ENCODE measurements at places on chromosomes 1 and 21. TPM values are rescaled to one million over a fixed set of nuclear protein-coding genes. Genes with fewer than 3 reads are reported as not detected.

Gene AKR7A3
- 0.91 TPM for total RNA-seq

Gene FAM163A
- not detected for total RNA-seq

Gene MARK1
- total RNA-seq = 1.2 TPM

Gene OR2AK2
- total RNA-seq = not detected

Gene IGFN1
- not detected for total RNA-seq

Gene KPRP
- not detected for total RNA-seq

Gene HPDL
- total RNA-seq = not detected

Gene KCNJ9
- total RNA-seq = not detected

Gene SPRR4
- total RNA-seq = not detected

Gene COL8A2
- total RNA-seq = 17.5 TPM

Gene CFAP45
- total RNA-seq = 9.1 TPM

Gene MIXL1
- not detected for total RNA-seq

Gene VASH2
- 3.1 TPM for total RNA-seq

Gene ITLN2
- 21.4 TPM for total RNA-seq

Gene PGBD5
- 5.0 TPM for total RNA-seq

Gene VANGL2
- 4.8 TPM for total RNA-seq

DNA sequence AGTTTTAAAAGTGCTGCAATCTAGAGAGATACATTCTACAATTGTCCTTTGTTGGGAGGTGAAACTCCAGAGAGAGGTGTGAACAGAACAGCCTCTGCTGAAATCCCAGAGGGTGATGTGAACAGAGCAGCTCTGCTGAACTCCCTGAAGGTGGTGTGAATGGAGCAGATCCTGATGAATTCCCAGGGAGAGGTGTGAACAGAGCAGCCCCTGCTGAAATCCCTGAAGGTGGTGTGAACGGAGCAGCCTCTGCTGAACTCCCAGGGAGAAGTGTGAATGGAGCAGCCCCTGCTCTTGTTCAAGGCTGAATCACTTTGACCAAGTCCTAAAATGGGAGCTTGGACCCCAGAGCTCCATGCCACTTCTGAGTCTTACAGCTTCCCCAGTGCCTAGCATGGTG is 94.7 kb downstream of the LACTBL1 start:
- DNase-seq = no peak

DNA sequence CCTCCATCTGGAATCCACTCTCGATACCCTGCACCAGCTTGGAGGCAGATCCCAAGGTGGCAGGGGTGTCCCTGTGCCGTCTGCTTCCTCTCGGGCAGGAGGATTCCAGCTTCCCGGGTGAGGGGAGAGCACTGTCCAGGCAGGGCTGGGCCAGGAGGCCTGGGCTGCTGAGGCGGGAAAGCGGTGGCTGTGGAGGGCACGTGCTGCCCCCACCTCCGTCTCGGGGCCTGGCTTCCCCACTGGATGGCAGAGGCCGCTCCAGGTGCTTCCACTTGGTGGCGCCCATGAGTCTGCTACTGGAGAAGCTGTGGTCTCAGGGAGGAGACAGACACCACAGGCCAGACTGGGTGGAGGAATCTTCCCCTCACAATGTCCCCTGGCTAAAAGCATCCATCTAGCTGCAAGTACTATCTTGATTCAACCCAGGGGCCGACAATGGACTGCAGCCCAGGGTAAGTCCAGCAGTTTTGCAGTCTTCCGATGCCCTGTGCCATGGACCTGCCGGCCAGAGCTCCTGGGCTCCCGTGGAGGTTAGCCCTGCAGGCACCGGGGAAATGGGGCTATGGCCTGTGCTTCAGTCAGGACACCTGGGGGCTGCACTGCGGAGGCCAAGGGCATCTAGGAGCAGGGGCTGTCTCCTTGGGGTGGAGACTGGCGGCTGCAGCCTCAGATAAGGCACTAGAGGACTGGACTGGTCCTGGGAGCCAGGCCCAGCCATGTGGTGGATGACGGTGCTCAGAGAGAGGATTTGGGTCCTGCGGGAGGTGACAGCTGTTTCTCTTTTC is 41.3 kb upstream of the EIF4G3 start:
- DNase-seq = no peak

DNA sequence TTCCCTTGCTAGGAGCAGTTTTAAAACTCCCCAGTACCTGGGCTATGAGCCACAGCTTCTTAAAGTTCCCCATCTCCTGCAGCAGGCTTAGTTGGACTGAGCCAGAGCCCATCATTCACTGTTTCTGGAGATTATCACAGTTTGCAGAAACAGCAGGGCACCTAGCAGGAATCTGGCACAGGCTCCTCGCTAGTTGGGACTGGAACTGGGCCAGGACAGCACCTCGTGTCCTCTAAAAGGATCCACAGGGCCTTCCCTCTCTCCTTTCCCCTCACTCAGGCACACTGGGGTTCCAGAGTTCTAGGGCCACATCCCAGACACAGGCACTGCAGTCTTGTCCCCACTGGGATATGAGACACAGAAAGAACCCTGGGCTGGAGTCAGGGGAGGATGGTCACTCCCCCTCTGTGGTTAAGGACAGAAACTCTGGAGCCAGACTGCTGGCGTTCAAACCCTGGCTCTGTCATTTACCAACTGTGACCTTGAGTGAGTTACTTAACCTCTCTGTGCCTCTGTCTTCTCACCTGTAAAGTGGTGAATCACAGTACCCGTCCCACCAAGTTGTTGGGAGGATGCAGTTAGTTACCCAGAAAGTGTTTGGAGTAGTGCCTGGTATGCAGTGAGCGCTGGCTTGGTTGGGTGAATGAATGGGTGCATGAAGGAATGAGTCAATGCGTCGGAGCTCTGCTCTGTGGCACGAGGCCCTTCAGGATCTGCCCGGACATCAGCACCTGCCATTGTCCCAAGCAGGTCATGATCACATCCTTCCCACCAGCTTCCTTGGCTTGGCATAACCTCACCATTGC is 18.8 kb upstream of the ECE1 start:
- no peak for DNase-seq

GRCh38 chr1:223364685-223365382 is 858 bp upstream of the SUSD4 start:
- peak; percentile 82 for DNase-seq

GRCh38 chr1:91777196-91777595 is 108.8 kb downstream of the TGFBR3 start:
- DNase-seq = no peak

- DNase-seq = no peak
These were observed 16.0 kb upstream of the ZFYVE9 start for GRCh38 chr1:52125736-52126359.

DNA sequence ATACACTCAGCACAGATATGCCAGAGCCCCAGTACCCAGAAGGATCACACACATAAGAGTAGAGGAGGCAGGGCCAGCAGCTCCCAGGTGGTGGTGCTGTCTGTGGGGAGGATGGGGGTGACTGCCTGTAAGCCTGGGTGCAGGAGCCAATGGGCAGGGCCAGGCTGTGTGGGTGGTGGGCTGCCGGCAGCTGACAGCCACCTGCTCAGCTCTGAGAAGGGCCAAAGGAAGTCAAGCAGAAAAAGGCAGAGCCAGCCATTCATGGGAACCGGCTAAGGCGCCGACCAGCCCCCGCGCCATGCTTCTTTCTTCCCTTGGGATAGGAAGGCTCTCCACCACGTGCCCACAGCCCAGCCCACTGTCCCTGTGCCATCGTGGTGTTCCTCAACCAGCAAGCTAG is 14.1 kb downstream of the PIK3C2B start:
- DNase-seq = no peak

DNA sequence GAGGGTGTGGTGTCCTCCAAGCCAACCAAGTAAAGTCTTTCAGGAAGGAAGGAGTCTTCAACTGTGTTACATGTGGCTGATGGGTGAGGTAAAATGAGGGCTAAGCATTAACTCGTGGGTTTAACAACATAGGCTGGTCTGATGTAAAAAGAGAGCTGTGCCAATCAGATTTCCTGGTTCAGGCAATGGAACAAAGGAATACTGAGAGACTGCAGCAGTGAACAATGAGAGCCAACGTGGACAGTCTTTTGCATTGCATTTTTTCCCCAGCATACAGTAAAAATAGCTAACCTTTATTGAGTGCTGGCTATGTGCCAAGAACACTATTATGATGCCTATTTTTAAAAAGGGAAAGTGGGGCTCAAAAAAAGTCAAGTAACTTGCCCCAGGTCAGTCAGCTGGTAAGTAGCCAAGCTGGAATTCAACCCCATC is 31.1 kb downstream of the DLGAP3 start:
- no peak for DNase-seq

DNA sequence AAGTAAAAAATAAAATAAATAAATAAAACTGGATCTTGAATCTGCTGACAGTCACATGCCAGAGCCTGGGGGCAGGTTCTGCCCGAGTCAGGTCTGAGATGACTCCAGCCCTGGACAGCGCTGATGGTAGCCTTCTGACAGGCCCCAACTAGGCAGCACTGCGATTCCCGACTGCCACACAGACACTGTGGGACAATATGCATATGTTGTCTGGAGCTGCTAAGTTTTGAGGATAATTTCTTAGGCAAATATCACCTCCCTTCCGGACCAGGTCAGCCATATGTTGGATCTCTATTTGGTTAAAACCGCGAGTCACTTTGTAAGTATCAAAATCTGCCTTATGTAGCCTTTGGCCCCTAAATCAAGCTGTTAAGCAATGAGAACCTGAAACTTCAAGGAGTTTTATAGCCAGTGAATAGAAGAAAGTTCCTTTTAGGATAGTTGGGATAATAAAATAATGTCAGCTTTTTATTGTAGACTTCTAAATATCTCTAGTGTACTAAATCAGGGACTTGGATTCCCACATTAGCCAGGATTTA is 20.8 kb upstream of the TRIM17 start:
- no peak for DNase-seq

GRCh38 chr1:55337801-55338447 is 122.8 kb upstream of the USP24 start:
- no peak for DNase-seq

DNA sequence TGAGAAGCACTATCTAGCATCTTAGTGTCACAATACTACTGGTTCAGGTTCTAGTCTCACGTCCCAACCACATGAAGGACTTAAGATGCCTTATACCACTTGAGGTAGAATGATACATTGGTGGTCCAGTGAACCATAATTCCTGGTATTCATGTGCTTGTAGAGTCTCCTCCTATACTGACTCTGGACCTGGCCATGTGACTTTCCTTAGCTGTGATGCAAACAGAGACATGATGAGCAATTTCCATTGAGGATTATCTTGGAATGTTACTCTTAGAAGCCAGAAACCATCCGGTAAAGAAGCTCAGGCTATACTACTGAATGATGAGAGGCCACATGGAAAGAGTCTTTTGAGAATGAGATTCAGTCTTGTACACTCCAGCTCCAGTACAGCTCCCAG is 105.7 kb downstream of the NME7 start:
- no peak for DNase-seq

- DNase-seq = no peak
These were observed 62.7 kb upstream of the BCL10 start for GRCh38 chr1:85339089-85339488.

GRCh38 chr1:200588698-200589097 is 31.9 kb downstream of the KIF14 start:
- no peak for DNase-seq

DNA sequence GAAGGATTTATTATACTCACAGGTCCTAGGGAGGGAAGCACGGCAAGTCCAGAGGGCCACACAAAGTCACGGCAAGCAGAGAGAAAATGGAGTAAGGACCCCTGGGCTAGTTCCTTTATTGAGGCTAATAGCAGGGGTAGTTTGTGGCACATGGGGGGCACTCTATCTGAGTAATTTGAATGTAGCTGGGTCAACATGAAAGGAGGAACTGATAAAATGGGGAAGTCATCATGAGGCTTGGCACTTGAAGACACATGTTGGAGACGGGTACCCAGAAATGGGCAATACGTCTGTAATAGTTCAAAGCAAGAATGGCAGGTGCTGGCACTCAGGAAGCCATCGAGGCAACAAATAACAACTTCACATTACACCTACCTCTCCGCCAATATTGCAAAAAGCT is 1136.4 kb downstream of the MRPL39 start:
- no peak for DNase-seq

DNA sequence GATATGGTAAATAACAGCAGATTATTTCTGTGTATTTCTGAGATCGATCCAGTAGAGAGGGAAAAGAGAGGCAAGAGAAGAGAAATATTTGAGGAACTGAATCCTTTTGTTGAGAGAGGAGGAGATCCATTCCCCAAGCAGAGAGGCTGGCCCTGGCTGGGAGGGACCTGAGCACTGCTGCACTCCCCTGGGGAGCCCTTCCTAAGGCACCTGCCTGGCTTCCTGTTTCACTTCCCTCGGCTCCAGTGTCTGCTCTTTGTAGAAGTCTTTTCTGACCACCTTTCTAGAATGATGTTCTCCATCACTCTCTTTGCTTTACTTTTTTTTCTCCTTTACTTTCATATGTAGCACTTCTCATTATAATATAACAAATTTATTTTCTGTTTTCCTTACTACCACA is 42.3 kb upstream of the SLC6A9 start:
- DNase-seq = no peak

DNA sequence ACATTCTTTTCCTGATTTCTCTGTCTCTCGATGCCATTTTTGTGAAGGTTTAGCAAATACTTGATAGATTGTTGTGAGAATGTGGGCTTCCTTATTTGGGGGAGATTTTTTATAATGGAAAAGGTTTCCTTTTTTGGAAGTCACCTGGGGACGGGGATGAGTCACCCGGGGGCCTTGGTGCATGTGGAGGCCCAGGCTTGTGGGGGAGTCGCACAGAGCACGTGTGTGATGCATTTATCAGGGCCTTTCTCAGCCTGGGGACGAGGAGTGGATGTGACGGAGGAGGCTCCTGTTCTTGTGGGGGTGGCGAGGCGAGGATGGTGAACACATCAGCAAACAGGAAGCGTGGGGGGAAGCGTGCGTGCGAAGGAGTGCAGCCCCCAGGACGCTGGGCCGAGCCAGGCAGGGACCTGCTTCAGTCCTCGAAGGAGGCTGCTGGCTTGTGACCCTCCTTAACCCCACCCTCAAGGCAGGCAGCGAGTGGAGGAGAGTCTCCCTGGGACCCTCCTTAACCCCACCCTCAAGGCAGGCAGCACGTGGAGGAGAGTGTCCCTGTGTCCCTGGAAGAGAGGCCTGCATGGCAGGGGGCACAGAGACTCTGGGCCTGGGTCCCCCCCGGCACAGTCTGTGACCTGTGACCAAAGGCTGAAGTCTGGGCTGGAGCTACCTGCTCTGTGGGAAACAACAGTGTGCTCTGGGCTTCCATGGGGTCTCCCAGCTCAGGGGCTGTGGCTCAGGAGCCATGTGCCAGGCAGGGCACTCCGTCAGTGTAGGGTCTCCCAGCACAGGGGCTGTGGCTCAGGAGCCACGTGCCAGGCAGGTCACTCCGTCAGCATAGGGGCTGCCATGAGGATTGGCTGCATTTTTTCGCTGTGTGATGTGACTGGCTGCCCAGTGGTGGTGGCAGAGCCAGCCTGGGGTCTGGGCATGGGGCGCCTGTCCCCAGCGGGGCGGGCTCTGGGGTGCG is 57.2 kb downstream of the AGPAT3 start:
- no peak for DNase-seq

DNA sequence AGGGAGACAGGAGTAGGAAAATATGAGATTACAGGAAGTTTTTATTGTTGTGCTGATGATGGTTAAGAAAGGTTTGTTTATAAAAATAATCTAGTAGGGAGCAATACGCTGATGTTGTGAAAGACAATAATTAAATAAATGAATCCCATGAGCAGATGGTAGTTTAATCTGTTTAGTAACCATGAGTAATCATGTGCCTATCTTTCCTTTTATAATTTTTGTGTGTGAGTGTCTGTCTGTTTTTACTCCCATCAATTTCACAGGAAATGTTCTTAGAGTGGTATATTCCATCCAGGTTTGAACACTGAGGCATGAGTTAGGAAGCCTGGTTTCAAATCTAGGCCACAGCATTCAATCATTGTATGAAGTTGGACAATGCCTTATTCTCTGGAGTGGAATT is 180.5 kb downstream of the OLFM3 start:
- no peak for DNase-seq
